ENCODE measurements at places on chromosomes 5 and 9.
A peak's percentile ranks its signal among the peaks of the same experiment; 100 is the strongest.

DNA sequence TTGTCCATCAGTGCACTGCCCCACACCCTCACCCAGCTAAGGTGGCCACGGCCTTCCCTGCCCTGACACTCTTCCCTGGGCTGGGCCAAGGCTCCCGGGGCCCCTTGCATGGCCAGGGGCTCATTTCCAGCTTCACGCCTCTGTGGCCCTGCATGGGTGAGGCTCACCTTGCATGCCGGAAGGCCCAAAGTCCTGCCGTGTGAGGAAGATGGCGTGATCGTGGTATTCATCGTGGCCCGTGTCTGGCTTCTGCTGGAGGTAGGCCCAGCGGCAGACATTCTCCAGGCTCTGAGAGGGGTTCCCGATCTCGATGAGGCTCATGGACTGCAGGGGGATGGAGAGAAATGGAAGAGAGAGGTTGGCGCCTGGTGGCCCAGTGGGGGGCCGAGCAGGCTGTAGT, 98.4 kb downstream of the ZNF354C start:
- DNase-seq, result no peak

DNA sequence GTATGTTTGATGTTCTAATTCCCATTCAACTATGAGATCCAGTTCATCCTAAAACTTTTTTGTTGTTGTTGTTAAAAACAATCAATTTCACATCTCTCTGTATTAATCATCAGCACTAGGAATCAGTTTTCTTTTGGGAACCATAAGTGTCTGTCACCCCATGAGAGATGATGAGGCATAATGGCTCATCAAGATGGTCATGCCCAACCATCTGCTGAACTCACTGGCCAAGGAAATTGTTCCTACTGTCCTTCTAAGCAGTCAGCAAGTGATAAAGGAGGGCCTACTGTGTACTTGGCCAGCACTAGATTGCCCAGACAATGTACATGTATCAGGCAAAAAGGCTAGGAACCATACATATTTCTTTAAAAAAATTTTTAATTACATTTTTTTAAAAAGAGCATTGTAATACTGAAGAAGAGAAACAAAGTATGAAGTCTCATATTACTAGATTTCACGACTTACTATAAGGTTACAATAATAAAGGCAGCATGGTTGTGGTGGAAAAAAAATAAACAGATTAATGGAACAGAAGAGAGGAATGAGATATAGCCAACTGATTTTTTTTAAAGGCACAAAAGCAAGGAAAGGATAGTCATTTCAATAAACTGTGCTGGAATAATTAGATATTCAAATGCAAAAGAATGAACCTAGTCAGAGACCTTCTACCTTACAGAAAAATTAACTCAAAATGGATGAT, 458.3 kb downstream of the SPOCK1 start:
- peak; percentile 21 for DNase-seq

- DNase-seq, result no peak
Measured at GRCh38 chr5:90598293-90598692, 39.7 kb downstream of the ADGRV1 start.

DNA sequence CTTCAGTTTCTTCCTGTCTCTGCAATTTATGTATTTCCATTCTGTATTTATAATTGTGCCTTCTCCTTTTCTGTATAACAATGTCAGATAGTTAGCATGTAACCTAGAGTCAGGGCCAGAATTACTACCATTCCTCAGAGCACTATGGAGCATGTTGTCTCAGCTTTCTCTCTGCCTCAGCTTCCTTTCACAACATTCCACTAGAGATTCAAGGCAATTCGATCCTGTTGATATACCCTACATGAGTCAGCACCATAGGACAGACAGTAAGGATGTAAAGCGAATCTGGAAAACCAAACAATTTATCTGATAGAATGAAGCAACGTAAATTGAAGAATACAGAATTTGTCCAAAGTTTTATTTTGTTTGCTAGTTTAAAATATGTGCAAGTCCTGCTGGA, 728.3 kb upstream of the SEMA6A start:
- DNase-seq, result peak; percentile 6

DNA sequence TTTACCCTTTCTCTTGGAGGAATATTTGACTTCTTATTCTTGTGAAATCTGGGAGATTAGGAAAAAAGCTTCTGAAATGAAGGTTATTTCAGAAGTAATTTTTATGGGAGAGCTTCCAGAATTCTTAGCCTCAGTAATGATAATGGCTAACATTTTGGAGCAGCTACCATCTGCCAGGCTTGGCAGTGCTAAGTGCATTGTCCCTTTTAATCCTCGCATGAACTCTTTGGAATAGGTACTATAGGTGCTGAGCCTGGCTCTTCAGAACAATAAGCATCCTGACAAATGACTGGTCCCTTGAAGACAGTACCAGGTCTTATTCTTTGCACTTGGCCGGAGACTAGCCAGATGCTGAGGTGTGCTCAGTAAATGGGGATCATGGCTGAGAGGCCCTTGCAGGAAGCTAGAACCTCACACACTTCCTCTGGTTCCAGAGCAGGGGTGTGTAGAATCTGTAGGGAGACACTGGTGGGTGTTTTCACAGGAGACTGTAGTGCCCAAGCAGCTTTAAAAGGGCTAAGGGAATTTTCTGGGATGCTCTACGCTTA, 90.7 kb downstream of the RCL1 start:
- DNase-seq, result no peak

DNA sequence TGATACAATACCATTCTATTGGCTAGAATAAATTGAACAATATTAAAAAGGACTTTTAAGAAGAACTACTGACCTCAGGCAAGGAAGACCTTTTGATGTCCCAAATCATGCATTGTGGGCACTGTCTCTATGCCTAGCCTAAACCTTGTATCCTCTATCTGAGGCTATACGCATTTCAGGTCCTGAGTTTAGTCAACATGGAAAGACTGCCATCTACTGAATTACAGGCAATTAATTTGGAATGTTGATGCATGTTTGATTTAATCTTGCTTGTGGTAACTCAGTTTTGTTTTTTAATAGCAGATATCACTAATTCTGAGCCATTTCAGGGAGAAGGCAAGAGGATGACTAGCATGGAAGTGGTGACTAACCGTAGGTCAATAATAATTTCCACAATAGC, 585.3 kb upstream of the CCNG1 start:
- no peak for DNase-seq

GRCh38 chr5:10849278-10849677, 88.2 kb upstream of the DAP start:
- DNase-seq, result no peak

DNA sequence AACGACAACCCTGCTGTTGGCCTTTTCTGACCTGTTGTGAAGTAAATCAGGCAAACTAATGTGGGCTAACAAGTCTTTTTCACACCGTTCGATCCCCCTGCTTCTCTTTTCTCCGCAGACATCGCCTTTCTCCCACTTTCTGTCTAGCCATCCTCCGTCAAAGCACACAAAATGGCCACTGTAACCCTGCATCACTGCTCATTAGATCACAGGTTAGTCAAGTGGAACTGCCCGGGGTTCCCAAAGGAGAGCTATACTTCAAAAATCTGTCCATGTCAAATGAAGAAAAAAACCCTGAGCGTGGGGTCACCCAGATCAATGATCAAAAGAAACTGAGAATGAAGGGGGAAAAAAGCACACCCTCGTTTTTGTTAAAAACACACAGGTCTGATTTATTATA, 212.1 kb downstream of the ARL15 start:
- DNase-seq, result no peak

DNA sequence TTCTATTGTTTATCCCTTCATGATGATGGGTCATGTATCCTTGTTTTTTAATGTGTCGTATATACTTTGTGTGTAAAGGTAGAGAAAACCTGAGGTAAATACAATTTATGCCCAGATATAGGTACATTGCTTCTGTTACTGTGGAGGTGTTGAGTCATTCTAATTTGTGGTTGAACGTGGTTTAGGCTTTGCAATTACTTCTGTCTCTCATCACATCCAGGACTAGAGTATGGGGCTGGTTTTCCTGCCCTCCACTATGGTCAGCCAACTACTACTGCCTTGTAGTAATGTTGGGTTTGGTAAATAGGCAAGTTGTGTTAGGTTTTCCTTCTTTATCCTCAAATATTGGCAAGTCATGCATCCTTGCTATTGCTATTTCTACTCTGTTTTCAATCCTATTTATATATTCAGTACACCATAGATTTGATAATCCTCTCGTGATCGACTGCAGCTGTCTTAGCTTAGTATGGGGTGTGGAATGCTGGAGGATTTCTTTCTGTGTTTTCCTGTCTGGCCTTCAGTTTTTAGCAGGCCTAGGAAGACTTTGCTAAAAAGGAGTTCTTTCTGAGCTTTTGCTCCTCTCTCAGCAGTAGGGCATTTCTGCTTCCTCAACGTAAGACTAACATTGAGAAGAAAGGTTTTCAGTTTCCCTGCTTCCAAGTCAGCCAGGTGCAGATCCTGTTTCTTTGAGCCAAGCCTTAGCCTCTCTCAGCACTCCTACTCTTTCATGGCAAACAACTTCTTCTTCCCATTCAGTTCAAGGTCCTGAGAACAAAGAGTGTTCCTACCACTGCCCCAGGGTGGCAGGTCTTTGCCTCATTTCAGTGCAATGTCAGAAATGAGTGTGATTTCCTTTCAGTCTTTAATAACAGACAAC, 844.4 kb upstream of the CDH18 start:
- peak; percentile 0 for DNase-seq

- DNase-seq, result peak; percentile 95
Measured at GRCh38 chr5:33854733-33855151, 37.0 kb downstream of the ADAMTS12 start.

- no peak for DNase-seq
Measured at GRCh38 chr9:135240222-135240621, 152.8 kb downstream of the OLFM1 start.

- peak; percentile 44 for DNase-seq
Measured at GRCh38 chr5:132557478-132558172, 848 bp downstream of the RAD50 start.

DNA sequence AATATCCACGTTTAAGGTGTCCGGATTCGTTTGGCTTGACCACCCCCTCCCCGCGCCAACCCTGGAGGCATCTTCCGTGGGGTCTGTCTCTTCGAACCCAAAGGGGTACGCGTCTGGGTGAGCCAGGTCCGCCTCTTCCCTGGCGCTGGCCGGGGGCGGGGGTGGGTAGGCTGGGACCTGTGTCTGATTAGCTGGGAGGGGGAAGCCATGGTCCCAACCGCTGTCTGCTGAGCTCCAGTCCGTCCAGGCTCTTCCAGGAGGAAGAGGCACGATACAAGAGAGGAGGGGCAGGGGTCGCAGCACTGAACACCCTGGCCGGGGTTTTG, at the start of gene LVRN:
LVRN (plus strand) TSS at position 237 of the 326 bp plus-strand sequence. CDS start 143 bp downstream, outside the sequence.
- DNase-seq, result no peak

DNA sequence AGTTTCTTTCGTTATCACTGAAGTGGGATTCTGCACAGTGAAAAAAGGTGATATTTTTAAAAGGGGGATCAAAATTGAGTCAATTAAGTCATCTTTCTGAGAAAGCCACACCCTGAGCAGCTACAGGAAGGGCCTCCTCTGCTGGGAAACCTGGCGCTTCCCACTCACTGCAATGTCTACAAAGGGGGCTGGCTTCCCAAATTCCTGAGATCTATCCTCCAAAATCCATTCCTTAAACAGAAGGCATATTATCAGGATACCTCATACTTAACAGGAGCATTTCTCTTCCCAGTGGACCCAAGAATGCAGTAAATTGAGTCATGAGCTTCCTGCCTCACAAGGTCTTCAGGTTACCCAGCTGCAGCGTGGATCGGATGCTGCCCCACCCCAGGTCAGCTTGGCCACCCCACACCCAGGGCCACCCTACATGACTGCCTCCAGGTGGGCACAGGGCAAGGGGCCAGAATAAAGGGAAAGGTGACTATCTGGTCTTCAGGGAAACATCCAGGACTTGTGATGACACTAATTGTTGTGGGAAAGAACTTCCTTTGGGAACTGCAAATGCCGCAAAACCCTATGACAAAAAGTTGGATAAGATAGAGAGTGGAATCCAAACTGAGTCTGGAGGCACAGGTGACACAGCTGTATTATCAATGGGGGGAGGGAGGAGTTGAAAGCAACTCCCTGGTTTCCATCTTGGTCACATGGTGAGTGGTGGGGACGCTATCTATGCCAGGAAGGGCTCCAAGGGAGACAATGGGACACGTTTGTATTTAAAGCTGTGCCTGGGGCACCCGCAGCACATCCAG, 42.3 kb downstream of the ROR2 start:
- peak; percentile 18 for DNase-seq

- DNase-seq, result no peak
Measured at GRCh38 chr5:16866795-16867576, 69.1 kb downstream of the MYO10 start.

DNA sequence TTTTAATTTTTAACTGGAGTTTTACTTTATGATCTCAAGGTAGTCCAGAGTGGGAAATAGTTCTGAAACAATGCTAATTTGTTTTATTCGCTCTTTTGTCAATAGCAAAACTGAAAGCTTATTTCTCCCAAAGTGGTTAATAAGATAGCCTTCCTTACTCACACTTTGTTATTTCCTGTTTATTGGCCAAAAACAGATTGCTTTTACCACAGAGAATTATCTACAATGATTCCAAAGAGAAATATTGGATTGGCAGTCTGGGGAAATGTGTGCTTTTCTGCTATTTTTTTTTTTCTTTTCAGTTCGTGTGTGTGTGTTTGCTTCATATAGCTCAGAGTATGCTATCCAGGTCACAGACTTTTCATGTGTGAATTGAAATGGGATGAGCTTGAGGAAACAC, 756.7 kb upstream of the RGMB start:
- no peak for DNase-seq

DNA sequence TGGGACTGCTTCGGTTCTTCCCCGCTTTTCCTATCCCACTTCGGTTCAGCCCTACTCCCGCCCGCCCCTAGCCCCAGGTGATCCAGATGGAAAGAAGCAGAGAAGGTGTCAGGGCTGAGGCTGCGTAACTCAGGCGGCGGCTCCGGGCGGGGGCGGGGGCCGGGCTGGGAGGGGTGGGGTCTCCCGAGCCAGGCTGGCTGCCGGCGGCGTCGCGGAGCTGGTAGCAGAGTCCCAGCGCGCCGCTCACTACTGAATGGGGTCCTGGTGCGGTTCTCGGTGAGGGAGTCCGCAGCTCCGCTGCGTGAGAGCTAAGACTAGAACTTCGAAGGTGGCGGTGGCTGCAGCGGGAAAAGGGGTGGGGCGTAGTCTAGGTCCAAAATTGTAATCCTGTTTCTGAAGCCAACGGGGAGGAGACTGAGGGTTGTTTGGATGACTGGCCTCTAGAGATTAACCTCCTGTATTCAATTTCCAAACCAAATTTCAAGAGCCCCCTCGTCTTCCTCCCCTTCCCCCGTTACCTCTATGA, 1.4 kb downstream of the PRR16 start:
- peak; percentile 82 for DNase-seq

- no peak for DNase-seq
Measured at GRCh38 chr5:3394891-3395599, 200.6 kb upstream of the IRX1 start.

- DNase-seq, result no peak
Measured at GRCh38 chr5:124701873-124702425, 44.5 kb downstream of the ZNF608 start.
